ENCODE measurements at places on chromosomes 11 and 22. TPM values are rescaled to one million over a fixed set of nuclear protein-coding genes. Genes with fewer than 3 reads are reported as not detected.

DNA sequence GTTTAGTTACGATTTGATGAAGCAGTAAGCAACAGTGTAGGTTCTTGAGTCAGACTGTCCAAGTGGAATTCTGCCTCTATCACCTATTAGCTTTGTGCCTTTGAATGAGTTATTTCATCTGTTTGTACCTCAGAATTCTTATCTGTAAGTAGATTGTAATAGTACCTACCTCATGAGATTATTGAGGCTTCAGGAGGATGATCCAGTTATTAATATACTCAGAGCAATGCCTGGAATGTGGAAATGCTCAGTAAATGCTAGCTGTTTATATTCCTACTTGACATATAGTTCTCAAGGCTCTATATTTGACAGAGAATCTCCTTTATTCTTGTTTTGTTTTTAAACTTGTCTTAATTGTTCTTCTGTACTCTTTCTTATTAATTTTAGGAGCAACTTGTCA lies 70.1 kb downstream of the SFI1 start:
- DNase-seq = no peak

GRCh38 chr11:65917434-65918210 lies 1.2 kb downstream of the C11orf68 start:
- DNase-seq = no peak

- DNase-seq = peak; percentile 75
Observed at GRCh38 chr11:68354148-68354872, 41.9 kb downstream of the LRP5 start.

- DNase-seq = peak; percentile 78
Observed at GRCh38 chr22:44085743-44086270, 61.7 kb downstream of the PARVB start.

MRGPRX3 gene
- 0.65 TPM for total RNA-seq

POU2AF3 gene
- total RNA-seq = not detected

MRGPRE gene
- not detected for total RNA-seq

P2RY6 gene
- total RNA-seq = not detected
